ENCODE measurements at places on chromosomes 7 and 10.

GRCh38 chr7:129258649-129259389 is 34.0 kb downstream of the AHCYL2 start:
- DNase-seq = no peak

- DNase-seq = no peak
Observed at GRCh38 chr10:44008270-44008916, 359.7 kb upstream of the ZNF32 start.

- no peak for DNase-seq
Observed at GRCh38 chr7:51850126-51850525, 533.5 kb upstream of the COBL start.

DNA sequence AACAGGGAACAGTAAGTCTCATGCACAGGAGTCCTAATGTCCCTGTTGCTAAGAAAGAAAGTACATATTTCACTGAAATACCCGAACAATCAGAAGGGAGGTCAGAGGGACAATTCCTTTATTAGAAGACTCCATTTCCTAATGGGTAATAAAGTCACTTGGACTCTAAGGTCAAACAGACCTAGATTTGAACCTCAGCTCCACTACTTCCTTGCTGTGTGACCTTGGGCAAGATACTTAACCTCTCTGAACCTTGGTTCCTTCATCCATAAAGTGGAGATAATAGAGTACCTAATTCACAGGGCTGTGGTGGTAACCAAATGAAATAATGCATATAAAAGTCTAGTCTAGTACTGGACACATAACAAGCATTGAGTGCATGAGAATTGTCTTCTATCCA is 29.2 kb upstream of the HABP2 start:
- DNase-seq = no peak

GRCh38 chr7:117750612-117751563 is 122.4 kb downstream of the CTTNBP2 start:
- no peak for DNase-seq

DNA sequence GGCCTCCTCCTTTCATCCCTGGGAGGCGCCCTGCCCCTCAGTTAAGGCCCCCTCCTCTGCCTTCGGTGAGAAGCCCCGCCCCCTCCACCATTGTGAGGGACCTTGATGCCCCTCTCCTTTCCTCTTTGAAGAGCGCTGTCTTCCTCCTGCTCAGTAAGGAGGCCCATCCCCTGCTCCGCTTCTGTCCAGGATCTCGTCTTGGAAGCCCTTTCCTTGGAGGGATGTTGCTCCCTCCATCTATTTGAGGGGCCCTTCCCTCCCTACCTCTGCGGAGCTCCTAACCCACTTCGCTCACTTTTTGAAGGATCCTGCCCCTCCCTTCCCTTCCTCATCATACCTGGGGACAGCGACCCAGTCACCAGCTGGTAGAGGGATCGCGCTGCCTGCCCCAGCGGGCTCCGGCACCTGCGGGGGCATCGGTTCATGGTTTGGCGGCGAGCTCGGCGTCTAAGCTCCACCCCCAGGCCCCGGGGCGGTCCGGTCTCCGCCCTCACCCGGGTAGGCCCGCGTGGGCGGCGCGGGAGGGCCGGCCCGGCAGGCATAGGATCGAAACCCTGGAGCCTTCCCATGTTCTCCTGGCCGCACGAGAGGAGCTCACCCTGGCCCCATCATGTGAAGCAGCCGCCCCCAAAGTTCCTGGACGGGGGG is 4.1 kb downstream of the KCNIP2 start:
- peak; percentile 73 for DNase-seq

- no peak for DNase-seq
Observed at GRCh38 chr7:152897401-152897800, 137.8 kb downstream of the ACTR3B start.

DNA sequence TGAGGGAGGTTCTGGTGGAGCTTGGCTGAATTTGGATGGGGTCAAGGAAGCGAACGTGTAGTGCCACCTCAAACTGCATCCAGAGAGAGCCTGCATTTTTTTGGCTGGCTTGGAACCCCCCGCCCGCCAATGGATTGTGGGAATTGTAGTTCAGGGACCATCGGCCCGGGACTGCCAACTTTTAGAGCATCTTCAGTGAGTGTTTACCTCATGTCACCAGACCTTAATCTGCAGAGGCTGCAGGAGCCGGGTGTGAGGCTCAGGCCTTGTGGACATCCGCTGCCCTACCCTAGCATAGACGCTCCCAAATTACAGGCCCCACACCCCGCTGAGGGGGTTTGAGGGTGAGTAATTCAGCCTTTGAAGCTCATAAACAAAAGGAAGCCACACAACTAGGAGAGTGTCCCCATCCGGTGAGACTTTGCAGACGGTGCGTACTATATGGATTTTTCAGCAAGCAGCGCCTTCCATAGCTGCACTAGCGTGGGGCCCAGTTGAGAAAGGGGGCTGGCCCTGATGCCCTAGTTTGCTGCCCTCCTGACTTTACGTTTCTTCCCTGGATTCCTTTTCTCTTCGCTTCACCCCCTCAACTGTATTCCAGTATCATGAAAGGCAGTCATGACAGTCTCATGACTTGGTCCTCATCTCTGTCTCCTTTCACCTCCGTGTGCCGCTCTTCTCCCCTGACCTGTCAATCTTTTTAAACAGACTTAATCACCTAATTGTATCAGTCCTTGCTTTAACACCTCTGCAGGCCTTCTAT is 717 bp downstream of the CNPY4 start:
- DNase-seq = peak; percentile 76

GRCh38 chr10:58435297-58435985 is 50.2 kb downstream of the TFAM start:
- no peak for DNase-seq

GRCh38 chr7:57165285-57165899 is 33.2 kb upstream of the ZNF479 start:
- no peak for DNase-seq

DNA sequence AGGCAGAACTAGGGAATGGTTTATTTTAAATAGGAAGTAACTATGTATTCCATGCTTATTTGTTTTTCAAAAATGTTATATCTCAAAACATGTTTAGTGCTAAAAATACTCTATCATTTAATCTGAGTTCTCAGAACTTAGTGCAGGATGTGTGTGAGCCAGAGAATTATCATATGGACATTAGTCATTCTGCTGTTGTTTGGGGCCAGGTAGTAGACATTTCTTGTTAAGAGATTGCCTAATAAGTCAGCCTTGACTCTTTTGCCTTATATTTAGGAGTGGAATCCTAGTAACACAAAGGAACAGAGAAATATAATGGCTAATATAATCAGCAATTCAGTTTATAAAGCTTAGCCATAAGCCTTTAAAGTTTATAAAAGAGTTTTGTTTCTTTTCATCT is 149.8 kb downstream of the CCSER2 start:
- DNase-seq = no peak

DNA sequence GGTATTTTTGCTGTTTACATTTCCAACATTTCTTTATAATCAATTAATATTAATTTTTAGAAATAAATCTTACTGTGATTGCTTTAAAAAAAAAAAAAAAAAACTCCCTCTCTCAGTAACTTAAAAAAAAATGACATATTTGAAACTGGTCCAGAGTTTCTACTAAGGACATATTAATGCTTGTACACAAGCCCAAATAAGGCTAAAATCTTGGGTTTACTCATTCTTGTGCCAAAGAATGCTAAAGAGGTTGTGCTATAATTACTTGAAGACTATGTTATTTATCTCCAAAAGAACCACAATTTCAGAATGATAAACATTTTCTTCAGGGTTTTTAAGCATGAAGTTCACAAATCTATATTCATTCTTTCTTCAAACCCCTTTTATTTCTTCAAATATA is 39.4 kb upstream of the PHF14 start:
- DNase-seq = no peak

- DNase-seq = peak; percentile 64
Observed at GRCh38 chr10:119306514-119306951, 99.2 kb downstream of the GRK5 start.

DNA sequence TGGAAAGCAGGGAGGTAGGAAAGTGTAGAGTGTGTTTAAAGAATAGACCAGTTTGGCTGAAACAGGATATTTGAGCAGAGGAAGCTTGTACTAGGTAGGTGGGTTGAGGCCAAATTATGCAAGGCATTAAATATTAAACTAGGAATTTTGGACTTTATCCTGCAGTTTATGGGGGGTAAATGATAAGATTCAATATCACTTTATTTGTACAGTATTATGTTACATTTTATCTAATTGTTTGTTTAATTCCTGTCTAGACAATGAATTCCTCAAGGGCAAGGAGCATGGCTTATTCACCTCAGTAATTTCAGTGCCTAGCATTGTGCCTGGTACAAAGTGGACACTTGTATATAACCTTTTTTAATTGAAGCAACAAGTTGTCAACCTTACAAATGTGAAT is 125.9 kb downstream of the CFTR start:
- DNase-seq = no peak

DNA sequence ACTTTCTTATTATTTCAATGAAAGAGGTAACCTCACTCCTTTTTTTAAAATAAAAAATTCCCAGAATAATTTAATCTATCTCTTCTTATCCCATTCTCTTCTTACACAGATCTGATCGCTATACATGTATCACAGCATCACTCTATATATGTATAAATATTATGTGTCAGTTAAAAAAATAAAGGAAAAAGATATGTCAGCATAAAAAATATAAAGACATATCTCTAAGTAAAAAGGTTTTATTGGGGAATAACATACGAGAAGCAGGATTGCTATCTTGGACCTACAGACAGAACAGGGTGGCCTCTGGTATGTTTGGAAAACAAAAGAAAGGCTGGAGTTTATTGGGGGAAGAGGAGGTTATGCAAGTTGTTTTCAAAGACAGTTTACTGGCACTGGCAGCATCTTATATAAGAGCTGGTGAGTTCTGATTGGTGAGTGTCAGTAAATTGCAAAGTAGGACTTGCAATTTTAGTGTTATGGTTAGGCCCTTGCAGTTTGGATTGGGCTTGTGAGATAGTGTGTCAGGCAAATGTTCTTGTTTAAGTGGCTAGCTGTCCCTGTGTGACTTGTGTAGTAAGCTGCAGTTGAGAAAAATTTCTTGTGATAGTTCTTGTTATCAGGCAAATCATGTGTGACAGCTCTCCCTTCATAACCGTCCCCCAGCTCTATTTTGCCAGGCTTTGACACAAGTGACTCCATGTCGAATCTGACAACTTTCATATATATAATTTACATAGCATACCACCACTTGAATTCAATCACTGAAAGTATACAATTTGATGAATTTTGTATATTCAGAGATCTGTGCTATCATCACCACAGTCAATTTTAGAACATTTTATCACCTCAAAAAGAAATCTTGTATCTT is 118.2 kb downstream of the HBP1 start:
- DNase-seq = no peak

GRCh38 chr7:22124941-22125340 is 179.2 kb upstream of the CDCA7L start:
- no peak for DNase-seq

- DNase-seq = no peak
Observed at GRCh38 chr10:5356302-5356763, 8.4 kb upstream of the UCN3 start.

DNA sequence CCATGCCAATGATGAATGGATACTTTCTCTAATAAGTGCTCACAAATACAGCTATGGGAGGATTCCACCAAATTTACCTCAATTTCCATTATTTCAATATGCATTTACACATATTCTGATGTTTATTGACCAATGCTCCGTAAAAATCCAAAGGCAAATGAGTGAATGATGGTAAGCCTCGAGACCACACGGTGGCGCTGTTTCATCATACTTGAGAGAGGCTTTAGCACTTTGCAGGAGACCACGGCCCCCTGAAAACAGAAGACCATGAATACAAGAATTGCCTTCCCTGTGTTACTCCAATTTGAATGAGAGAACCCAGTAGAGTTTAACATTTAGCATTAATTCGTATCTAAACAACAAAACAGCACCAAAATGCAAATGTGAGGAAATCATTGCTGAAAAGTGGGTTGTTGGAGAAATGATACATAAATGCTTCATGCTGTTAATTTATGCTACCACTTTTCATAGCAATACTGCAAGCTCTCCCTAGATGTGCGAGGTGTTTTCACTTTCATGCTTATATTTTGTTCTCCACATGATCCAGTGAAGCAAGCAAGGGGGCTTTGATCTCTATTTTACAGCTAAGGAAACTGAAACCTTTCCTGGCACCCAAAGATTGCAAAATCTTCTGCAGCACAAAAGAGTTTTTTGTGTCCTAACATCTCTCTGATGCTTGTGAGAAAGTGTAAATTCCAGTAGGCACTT is 35.4 kb downstream of the TRIL start:
- DNase-seq = peak; percentile 68

DNA sequence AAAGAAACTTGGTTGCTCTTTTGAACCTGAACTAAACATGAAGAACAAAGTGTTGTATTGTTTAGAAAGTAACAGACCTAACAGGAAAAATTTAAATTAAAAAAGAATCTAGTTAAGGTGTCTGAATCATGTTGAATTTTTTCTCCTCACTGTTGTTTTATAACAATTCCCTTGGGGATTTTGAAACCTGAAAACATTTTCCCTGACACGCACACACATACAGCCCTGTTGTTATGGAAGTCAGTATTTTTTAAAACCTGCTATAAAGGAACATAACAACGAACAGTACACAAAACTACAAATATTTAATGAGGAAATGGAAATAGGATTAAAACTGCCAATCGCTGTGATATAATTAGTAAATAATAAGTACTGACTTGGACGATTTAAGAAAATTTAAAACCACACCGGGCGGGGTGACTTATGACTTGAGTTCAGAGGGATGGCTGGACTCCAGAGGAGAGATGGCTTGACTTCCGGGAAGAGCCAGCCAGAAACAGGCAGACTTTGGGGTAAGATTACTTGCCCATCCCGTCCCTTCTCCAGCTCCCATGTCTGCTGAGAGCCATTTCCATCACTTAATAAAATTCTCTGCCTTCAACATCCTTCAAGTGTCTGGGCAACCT is 16.2 kb upstream of the SPOCK2 start:
- DNase-seq = no peak

GRCh38 chr10:108911814-108912541 is 1011.3 kb downstream of the XPNPEP1 start:
- no peak for DNase-seq

- DNase-seq = no peak
Observed at GRCh38 chr7:44541876-44542610, 913 bp upstream of the NPC1L1 start.

- no peak for DNase-seq
Observed at GRCh38 chr7:130090745-130091532, 20.6 kb downstream of the KLHDC10 start.

GRCh38 chr7:80636709-80637108 is 1.7 kb upstream of the CD36 start:
- DNase-seq = no peak

GRCh38 chr10:26628395-26628794 is 69.1 kb upstream of the PDSS1 start:
- DNase-seq = no peak

GRCh38 chr7:149838992-149839408 is 825 bp downstream of the ZNF862 start:
- DNase-seq = no peak

GRCh38 chr7:112282476-112283188 is 76.1 kb downstream of the ZNF277 start:
- DNase-seq = no peak

Data from stimulated activated CD4-positive, alpha-beta T cell treated with anti-CD3 and anti-CD28 coated beads, Interleukin-2, amount 100 ng/mL, for 24 hours (primary cell).